Kidney epithelial cell (primary cell): ENCODE measurements at places on chromosomes 5 and 9. TPM values are rescaled to one million over a fixed set of nuclear protein-coding genes. Genes with fewer than 3 reads are reported as not detected.

The SLC4A9 gene
- 0.07 TPM in 1 of 2 replicates, not detected in the other for total RNA-seq

The S1PR3 gene
- 1.8 and 1.9 TPM in 2 replicates for total RNA-seq

The ITGA1 gene
- total RNA-seq, result 10.0 and 20.0 TPM in 2 replicates

The PDE6A gene
- not detected in 2 replicates for total RNA-seq

The GPR150 gene
- total RNA-seq, result 0.25 TPM in 1 of 2 replicates, not detected in the other

The KCNT1 gene
- total RNA-seq, result not detected in 2 replicates

The DAPK1 gene
- 23.5 and 25.2 TPM in 2 replicates for total RNA-seq

The GBGT1 gene
- 8.8 and 12.4 TPM in 2 replicates for total RNA-seq
